ENCODE measurements at places on chromosomes 6 and 20. TPM values are rescaled to one million over a fixed set of nuclear protein-coding genes. Genes with fewer than 3 reads are reported as not detected.

OR2J3 gene
- polyA plus RNA-seq, result not detected

EPB41L1 gene
- 20.8 TPM for polyA plus RNA-seq

TGM3 gene
- polyA plus RNA-seq, result 0.61 TPM

ZBTB12 gene
- 10.9 TPM for polyA plus RNA-seq

KHDC1L gene
- polyA plus RNA-seq, result not detected

EPHA7 gene
- 3.5 TPM for polyA plus RNA-seq

MEP1A gene
- polyA plus RNA-seq, result not detected

ALDH8A1 gene
- polyA plus RNA-seq, result 1.1 TPM

PPP1R3D gene
- 6.4 TPM for polyA plus RNA-seq

FAM83C gene
- polyA plus RNA-seq, result 0.17 TPM

RFX6 gene
- polyA plus RNA-seq, result not detected

HRH3 gene
- 2.2 TPM for polyA plus RNA-seq

CNBD2 gene
- polyA plus RNA-seq, result 0.19 TPM

CPNE1 gene
- polyA plus RNA-seq, result 144 TPM

MOG gene
- polyA plus RNA-seq, result not detected
